Mesendoderm (in vitro differentiated cells): ENCODE measurements at places on chromosomes 16 and 17.

DNA sequence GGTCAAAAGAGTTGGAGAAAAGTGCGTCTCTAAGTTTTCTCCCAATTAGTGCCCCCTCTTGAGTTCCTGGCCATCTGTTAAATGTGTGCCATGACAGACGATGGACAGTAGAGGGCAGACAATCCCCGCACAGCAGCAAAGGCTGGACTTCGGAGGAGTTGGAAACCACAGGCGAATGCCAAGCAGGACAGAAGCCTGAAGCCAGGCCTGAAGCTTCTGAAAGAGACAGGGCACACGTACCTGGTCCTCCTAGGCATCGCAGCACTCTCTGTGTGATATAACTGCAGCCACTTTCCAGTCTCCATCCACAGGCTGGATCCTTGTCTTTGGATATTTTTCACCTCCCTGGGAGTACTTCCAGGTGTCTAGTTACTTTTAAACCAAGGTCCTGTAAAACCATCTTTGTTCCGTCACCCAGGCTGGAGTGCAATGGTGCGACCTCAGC, 14.5 kb downstream of the C17orf100 start:
- no peaks in the 10 kb centered on the region for H3K4me1 ChIP-seq
- H3K36me3 ChIP-seq = no peaks in the 10 kb centered on the region
- H3K27me3 ChIP-seq = no peaks in the 10 kb centered on the region

DNA sequence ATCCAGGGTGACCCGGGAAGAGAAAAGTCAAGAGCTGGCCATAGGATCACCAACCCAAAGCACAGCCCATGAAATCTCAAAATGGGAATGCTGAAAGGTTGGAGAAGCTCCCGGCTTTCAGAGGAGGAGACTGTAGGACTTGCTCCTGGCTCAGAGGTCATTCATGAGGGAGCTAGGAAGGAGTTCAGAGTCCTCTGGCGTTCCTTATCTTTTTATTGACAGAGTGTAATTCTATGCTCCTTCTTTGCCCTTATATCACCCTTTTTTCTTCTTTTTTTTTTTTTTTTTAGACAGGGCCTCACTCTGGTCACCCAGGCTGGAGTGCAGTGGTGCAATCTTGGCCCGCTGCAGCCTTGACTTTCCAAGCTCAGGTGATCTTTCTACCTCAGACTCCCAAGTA, 27.3 kb upstream of the CNOT1 start:
- H3K4me1 ChIP-seq = no peaks in the 10 kb centered on the region
- H3K4me3 ChIP-seq = no peak overlapping the region
- H3K36me3 ChIP-seq = no peaks in the 10 kb centered on the region
- no peak for DNase-seq
- H3K27ac ChIP-seq = no peak overlapping the region

DNA sequence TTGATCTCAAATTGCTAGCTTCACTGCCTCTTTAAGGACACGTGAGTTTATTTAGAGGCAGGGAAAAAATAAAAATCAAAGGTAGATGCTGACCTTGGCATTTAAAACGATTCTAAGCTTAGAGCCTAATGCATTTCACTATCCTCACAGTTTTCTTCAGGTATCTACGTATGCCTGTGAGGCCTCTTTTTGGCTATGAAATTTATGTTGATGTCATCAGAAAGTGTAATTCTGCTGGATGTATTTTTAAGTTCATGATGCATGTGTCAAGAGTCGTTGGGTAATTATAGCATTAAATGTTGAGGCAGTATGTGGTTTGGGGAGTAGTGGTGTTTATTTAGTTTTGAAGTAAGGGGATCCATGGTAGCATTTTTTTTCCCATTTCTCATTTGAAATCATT, 4.2 kb upstream of the KRTAP3-2 start:
- no peak overlapping the region for H3K27ac ChIP-seq
- DNase-seq = no peak
- H3K36me3 ChIP-seq = no peaks in the 10 kb centered on the region
- H3K27me3 ChIP-seq = no peaks in the 10 kb centered on the region

DNA sequence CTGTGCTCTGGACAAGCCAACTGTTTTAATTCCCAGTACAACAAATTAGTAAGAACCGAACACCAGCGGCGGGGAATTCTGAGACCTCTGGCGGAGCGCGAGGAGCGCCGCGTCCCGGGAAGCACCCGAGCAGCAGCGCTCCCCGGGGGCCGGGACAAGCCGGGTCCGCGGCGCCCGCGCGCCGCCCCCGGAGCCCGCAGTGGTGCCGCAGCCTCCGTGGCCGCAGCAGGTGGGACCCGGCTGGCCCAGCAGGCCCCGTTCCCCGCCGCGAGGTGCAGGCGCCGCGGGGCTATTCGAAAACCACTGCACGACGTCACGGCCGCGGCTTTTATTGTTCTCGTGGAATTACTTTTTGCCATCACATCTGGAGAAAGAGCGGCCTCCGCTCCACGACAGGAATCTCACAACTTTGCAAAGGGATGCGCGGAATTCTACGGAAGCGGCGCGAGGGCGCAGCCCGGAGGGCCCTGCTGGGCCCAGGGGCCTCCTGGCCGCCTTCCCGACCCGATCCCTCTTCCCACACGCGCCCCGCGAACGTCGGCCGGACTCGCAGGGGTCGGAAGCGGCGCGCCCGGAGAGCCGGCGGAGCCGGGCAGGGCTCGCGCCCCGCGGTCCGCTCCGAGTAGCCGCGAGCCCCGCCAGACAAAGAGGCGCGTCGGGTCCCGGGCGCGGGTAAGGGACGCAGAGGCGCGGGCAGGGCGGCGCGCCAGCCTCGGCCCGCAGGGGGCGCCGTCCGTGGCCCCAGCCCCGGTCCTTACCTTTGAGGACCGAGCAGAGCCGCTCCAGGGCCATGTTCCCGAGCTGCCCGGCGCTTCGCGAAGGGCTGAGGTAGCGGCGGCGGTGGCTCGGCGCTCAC, 696 bp downstream of the NETO2 start:
- H3K4me3 ChIP-seq = peak overlapping the region; percentile 77
- peak; percentile 89 for DNase-seq
- no peaks in the 10 kb centered on the region for H3K36me3 ChIP-seq
- H3K27me3 ChIP-seq = peaks cover 4% of the 10 kb centered on the region
- peak overlapping the region; percentile 19 for H3K27ac ChIP-seq

GRCh38 chr16:73846356-73846755, 450.3 kb upstream of the PSMD7 start:
- DNase-seq = peak; percentile 60
- no peak overlapping the region for H3K4me3 ChIP-seq
- H3K27me3 ChIP-seq = no peaks in the 10 kb centered on the region
- H3K36me3 ChIP-seq = no peaks in the 10 kb centered on the region

- H3K36me3 ChIP-seq = no peaks in the 10 kb centered on the region
- no peak overlapping the region for H3K4me3 ChIP-seq
- H3K4me1 ChIP-seq = no peaks in the 10 kb centered on the region
- no peaks in the 10 kb centered on the region for H3K27me3 ChIP-seq
- H3K27ac ChIP-seq = no peak overlapping the region
Observed at GRCh38 chr16:87161822-87162676, 155.1 kb downstream of the C16orf95 start.

- H3K4me1 ChIP-seq = no peaks in the 10 kb centered on the region
- H3K4me3 ChIP-seq = no peak overlapping the region
- no peaks in the 10 kb centered on the region for H3K27me3 ChIP-seq
Observed at GRCh38 chr17:5416901-5417300, 2.6 kb downstream of the NUP88 start.

DNA sequence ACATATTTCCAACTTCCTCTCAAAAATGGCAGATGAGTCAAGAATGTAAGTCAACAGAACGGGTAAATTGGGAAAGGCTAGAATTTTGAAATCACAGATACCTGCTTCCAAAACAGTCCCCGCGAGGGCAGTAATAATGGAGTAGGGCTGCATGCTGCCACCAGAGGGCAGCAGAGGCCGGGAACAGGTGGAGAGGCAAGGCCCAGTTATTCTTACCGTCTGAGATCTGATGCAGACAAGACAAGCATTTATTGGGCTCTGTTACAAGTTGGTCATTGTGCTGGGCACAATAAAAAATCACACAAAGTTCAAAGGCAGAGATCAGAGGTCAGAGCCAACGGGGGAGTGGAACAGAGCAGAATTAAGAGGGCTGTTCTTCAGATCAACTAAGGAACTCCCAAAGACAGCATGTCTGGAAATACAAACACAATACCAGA, 8.8 kb upstream of the MLKL start:
- no peak overlapping the region for H3K4me3 ChIP-seq
- no peak overlapping the region for H3K27ac ChIP-seq
- H3K4me1 ChIP-seq = no peaks in the 10 kb centered on the region
- no peaks in the 10 kb centered on the region for H3K27me3 ChIP-seq
- DNase-seq = peak; percentile 73
- no peaks in the 10 kb centered on the region for H3K36me3 ChIP-seq

DNA sequence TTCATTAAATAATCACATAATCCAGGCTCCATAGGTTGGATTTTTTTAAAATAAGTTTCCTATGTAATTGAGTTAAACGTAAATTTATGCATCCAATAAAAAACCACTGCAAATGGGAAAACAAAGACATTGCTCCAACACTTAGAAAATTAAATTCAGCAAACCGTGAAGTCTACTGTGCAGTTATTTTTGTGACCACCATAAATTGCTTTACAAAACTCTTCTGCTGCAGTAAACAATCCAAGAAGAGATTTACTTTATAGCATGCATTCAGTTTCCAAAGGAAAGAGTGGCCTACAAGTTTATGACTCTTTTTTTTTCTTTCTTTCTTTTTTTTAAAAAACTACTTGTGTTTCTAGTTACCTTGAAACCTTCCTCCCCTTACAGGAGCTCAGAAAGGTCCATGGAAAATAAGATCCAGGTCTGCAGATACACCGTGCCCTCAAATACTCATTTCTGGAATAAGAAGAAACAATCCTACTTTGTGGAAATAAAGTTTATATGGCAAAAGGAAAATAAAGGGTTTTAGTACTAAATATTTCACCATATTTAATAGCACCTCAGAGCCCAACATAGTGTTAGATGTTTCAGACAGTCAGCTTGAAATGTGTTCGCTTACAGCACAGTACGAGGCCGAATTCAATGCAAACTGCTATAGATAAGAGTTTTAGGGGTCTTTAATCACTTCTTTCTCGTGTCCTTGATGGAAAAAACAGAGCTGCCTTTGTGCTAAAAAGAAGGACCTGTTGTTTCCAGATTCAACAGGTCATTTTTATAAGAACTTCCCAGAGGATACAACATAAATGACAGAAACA, 3.2 kb downstream of the HS3ST3A1 start:
- H3K27me3 ChIP-seq = no peaks in the 10 kb centered on the region
- no peak overlapping the region for H3K4me3 ChIP-seq
- no peaks in the 10 kb centered on the region for H3K36me3 ChIP-seq
- peak; percentile 31 for DNase-seq
- no peak overlapping the region for H3K27ac ChIP-seq
- H3K4me1 ChIP-seq = peaks cover 2% of the 10 kb centered on the region

GRCh38 chr16:50369133-50369804, 481 bp upstream of the BRD7 start:
- peak overlapping the region; percentile 46 for H3K27ac ChIP-seq
- peak; percentile 50 for DNase-seq
- no peaks in the 10 kb centered on the region for H3K36me3 ChIP-seq
- H3K4me1 ChIP-seq = peaks cover 4% of the 10 kb centered on the region
- no peak overlapping the region for H3K4me3 ChIP-seq

GRCh38 chr17:47200325-47200664, 8.9 kb upstream of the MYL4 start:
- H3K4me1 ChIP-seq = no peaks in the 10 kb centered on the region
- no peak overlapping the region for H3K27ac ChIP-seq
- H3K27me3 ChIP-seq = no peaks in the 10 kb centered on the region
- DNase-seq = no peak
- H3K4me3 ChIP-seq = no peak overlapping the region

- no peak overlapping the region for H3K4me3 ChIP-seq
- H3K27me3 ChIP-seq = no peaks in the 10 kb centered on the region
- DNase-seq = no peak
- H3K27ac ChIP-seq = no peak overlapping the region
- H3K36me3 ChIP-seq = no peaks in the 10 kb centered on the region
Observed at GRCh38 chr17:6712854-6713129, 377 bp downstream of the SLC13A5 start.

GRCh38 chr16:50523710-50524109, 24.5 kb upstream of the NKD1 start:
- H3K27me3 ChIP-seq = no peaks in the 10 kb centered on the region
- no peaks in the 10 kb centered on the region for H3K36me3 ChIP-seq
- no peak overlapping the region for H3K27ac ChIP-seq
- H3K4me1 ChIP-seq = peaks cover 5% of the 10 kb centered on the region
- H3K4me3 ChIP-seq = no peak overlapping the region

DNA sequence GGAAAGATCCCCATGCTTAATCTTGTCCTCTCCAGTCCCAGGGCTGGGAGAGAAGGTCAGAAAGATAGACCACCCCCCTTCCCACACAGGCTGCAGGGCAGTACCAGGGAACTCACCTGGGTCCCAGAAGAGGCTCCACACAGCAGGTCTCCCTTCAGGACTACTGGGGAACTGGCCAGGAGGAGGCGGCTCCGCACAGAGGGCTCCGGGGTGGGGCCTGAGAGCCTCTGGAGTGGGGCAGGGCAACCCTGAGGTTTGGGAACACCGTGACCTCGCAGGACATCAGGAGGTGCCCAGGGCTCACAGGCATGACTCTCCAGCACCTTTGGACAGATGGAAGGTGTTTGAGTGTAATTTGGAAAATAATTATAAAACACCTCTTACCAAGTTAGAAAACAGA, 11.0 kb downstream of the ABCA3 start:
- no peak overlapping the region for H3K27ac ChIP-seq
- H3K36me3 ChIP-seq = no peaks in the 10 kb centered on the region
- no peak for DNase-seq
- H3K4me3 ChIP-seq = no peak overlapping the region
- no peaks in the 10 kb centered on the region for H3K27me3 ChIP-seq
- H3K4me1 ChIP-seq = no peaks in the 10 kb centered on the region

DNA sequence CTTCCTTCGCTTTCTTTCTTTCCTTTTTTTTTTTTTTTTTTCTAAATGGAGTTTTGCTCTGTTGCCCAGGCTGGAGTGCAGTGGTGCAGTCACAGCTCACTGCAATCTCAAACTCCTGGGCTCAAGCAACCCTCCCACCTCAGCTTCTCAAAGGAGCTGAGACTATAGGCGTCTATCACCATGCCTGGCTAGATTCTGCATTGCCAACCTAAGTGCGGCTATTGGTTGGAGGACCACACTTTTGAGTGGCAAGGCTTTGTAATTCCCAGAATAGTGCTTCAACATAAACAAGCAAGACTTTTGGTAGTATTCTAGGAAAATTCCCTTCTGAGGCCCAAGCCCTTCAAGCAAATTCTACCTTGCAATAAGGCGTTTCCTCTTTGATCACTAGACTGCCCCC, 107.8 kb downstream of the YPEL2 start:
- no peak overlapping the region for H3K4me3 ChIP-seq
- DNase-seq = peak; percentile 67
- H3K4me1 ChIP-seq = no peaks in the 10 kb centered on the region
- H3K36me3 ChIP-seq = no peaks in the 10 kb centered on the region
- no peaks in the 10 kb centered on the region for H3K27me3 ChIP-seq

DNA sequence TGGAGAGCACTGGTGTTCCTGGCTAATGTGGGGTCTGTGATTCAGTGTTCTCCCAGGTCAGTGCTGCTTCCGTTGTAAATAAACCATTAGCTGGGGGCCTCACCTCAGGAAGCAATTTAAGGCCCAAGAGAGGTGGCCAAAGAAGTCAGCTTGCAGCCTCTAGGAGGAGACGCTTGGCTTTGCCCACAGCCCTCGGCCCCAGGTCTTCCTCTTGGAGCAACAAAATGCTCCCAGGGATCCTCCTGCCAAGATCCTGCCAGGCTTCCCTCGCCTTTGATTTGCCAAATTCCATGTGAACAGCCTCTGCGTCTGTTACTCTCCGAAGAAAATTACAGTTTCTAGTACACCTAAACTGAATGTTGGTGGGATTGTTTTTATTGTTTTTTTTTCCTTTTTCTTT, 62.4 kb upstream of the TBX2 start:
- no peak overlapping the region for H3K27ac ChIP-seq
- H3K27me3 ChIP-seq = no peaks in the 10 kb centered on the region
- DNase-seq = peak; percentile 29
- peaks cover 3% of the 10 kb centered on the region for H3K4me1 ChIP-seq
- no peaks in the 10 kb centered on the region for H3K36me3 ChIP-seq
